Activated CD4-positive, alpha-beta T cell treated with anti-CD3 and anti-CD28 coated beads for 1 hour (primary cell): ENCODE measurements at places on chromosomes 2 and 18.

DNA sequence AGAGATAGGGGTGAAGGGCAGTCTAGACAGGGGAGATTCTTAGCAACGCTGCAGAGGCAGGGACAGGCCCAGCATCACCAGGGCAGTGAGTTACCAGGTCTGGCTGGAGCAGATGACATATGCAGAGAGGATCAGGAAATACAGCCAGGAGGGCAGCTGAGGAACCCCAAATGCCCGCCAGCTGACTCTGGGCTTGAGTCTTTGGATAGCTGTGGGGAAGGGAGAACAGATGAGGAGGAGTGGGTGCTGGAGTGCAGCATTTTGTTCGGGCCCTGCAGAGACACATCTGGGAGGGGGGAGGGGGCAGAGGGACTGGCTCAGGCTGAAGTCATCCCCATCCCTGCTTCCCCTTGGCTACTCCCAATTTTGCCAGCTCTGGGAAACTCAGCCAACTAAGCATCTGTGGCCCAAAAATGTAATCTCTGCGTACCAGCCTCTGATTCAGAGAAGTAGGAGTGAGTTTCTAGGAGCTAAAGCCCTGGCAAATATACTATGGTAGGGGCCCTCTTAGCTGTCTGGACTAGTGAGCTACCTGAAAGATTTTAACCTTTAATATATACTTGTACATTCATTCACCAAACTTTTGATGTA, 214.5 kb downstream of the ZBTB7C start:
- DNase-seq, result no peak

- DNase-seq, result no peak
Observed at GRCh38 chr2:212619954-212620353, 81.4 kb upstream of the ERBB4 start.

DNA sequence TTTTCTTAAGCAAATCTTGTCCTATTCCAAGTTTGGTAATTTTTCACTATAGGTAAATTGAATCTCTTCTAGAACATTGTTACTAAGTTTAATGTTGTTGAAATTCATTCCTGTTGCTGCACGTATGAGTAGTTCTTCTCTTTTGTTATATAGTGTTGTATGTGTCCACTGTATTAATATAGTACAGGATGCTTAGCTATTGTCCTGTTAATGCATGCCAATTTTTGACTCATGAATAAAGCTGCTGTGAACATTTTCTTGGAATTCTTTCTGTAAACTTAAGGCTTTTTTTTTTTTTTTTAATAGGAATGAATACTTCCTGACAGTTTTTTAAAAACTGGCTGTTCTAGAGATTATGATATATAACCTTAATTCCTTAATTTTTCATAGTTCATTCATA, 326.9 kb downstream of the SLC4A3 start:
- DNase-seq, result no peak

GRCh38 chr2:165017966-165018596, 62.8 kb upstream of the SLC38A11 start:
- no peak for DNase-seq

GRCh38 chr18:37717098-37717497, 151.5 kb upstream of the CELF4 start:
- no peak for DNase-seq

DNA sequence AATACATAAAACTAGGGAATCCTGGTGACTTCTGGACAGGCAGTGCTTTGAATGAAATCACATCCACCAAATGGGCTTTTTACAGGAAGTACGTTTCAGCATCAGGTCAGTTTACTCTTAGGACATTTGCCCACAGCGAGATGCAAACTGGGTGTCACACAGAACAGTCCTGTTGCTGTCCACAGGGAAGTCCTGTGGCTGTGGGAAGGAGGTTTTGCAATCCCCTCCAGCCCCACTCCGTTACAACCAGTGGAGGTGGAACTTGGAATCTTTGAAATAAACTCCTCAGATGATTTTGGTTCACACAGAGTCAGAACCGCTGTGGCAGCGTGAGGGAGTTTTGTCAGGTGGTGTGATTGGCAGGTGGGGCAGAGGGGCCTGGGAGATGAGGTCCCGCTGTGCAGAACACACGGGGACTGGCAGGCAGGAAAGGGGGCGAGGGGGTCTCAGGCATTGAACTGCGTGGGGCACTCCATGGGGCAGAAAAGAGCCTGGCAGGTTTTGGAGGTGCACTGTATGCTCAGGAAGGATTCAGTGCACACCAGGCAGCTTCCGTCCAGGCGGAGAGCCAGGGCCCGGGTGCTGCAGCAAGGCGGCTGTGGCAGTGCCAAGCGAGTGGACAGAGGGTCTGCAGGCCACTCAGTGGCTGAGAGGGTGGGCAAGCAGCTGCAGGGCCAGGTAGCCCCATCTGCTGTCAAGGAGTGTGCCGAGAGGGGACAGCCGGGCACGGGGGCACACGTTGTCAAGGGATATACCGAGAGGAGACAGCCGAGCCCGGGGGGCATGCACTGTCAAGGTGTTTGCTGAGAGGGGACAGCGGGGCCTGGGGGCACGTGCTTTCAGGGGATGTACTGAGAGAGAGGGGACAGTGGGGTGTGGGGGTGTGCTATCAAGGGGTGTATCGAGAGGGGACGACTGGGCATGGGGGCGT, 148.7 kb downstream of the LDLRAD4 start:
- DNase-seq, result no peak

DNA sequence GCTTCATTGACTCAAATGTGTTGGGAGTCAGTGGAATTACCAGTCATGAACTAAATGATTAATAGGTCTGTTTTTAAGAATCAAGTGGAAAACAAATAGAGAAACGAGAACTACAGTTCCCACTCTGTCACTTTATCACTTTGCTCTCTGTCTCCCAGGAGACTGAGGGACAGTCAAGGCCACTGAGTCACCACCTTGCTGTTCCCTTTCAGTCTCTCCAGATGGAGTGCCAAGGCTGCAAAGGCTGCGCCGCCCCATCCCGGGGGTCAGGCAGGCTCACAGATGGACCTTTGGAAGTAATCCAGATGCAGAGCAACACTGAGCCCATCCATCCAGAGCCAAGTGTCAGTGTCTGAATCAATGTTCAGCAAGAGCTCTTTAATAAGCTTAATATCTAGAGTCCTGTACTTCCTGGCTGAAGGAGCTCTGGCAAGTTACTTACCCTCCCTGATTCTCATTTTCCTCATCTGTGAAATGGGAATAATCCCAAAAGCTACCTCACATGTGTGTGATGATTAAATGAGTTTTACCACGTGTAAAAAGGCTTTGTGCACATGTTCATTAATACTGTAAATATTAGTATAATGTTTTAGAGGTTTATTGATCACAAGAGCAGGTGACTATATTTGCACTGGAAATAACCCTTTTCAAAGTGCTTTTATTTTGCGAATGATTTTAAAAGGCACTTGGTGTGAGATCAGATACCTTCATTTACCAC, 43.0 kb upstream of the EFEMP1 start:
- DNase-seq, result no peak

GRCh38 chr2:199128476-199129229, 329.1 kb downstream of the SATB2 start:
- DNase-seq, result no peak

DNA sequence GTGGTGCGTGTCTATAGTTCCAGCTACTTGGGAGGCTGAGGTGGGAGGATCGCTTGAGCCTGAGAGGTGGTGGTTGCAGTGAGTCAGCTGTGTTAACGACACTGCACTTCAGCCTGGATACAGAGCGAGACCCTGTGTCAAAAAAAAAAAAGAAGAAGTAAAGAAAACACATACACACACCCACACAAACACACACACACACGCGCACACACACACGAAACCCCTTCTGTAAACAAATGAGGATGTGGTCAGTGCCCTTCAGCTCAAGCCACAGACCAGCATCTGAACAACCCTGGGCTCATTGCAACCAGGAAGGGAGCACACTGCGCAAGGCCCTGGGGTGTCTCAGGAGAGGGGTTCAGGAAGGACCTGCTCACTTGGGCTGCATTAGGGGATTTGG, 47.9 kb upstream of the KCNF1 start:
- DNase-seq, result no peak

DNA sequence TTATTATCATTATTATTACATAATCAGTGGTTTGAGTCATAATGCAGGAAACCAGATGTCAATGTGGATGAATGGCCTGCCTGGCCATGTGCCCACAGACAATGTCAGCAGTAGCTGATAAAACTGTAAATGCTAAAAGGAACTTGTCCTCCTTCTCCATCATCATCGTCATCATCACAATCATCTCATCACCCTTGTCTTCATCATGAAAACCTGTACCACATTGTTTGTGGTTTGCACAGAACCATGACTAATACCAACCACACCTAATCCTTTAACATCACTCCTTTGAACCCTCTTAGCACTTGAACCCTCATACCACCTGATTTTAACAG, 96.0 kb downstream of the HNMT start:
- DNase-seq, result no peak

DNA sequence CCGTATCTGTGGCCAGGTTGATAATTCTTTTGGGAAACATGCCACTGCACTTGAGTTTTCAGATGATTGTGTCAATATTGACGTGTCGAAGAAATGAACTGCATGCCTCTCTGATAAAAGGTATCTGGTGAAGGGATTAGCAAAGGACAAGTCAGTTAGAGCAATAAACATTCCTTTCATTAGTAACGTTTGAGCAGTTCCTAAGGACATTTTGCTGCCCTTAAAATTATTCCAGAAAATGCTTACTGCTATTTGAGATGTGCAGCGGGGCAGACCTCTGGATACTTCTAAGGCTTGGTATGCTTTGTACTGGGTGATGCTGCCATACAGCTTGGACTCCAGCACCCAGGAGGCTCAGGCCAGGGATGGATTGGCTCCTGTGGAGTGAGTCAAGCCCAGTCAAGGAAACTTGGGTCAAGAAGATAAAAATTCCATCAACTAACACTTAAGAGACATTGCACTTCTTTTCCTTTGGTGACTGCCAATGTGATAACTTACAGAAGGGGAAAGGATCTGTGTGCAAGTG, 166.7 kb downstream of the FHOD3 start:
- no peak for DNase-seq

GRCh38 chr2:83217854-83218253, 1241.2 kb downstream of the SUCLG1 start:
- DNase-seq, result no peak

DNA sequence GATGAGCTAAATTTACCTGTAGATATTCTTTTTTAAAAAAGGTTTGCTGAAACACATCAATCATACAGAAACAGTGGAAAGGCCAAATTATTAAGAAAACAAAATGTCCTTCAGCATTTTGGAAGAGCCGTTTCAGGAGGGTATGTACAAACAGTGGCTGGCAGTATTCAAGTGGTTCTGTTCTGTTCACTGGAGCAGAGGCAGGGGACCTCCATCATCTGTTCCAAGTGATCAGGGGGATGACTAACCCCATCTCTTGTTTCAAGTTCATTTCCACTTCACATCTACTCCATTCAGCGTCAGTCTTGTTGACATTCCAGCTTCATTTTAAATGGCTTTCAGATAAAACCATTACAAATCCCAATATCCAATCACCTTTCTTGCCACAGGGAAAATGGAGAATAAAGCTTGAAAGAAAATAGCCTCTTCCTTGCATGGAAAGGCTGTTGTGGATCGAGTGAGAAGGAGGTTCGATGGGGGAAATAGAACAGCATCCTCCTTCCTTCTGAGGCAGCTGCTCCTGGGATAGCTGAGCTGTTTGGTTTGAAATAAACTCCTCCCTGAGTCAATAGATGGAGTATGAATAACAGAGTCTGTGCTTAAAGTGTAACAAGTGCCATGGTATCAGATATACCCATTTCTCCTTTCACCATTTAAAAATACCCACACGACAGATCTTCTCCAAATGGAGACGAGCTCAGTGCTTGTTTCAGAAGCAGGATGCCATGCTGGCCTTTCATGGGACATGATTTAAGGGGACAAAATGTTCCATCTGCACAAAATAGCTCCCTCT, 63.7 kb upstream of the OTOF start:
- no peak for DNase-seq

DNA sequence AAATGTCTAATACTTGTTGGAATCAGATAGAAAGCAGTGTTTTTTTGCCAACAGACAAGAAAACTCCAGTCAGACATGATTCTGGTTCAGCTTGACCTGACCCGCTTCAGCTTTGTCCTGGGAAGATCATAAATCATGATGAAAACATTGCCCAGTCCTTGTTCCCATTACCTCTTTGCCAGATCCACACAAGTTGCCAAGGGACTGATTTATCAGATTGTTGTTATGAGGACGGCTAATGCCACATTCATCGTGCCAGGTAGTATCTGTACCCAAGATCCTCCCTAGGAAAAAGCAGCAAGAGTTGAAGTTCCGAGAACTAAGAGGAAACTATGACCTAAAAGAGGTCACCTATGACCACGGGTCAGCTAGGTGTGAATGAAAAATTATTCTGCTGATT, 39.0 kb downstream of the SLC40A1 start:
- no peak for DNase-seq

DNA sequence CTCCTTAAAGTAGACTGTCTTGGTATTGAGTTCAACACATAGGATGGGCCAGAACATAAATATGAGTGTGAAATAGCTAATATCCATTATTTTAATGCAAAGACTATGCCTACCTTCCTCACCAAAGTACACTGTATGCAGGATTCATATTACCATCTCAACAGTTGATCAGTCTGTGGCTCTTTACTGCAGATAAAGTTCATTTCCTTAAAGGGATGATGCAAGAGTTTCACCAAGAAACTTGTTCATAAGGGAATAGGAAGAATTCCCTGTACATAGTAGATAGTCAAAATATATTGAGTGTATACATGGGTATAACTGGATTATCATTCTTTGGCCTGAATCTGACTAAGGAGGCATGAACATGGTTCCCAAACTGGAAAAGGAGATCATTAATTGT, 35.0 kb downstream of the MARS2 start:
- no peak for DNase-seq

DNA sequence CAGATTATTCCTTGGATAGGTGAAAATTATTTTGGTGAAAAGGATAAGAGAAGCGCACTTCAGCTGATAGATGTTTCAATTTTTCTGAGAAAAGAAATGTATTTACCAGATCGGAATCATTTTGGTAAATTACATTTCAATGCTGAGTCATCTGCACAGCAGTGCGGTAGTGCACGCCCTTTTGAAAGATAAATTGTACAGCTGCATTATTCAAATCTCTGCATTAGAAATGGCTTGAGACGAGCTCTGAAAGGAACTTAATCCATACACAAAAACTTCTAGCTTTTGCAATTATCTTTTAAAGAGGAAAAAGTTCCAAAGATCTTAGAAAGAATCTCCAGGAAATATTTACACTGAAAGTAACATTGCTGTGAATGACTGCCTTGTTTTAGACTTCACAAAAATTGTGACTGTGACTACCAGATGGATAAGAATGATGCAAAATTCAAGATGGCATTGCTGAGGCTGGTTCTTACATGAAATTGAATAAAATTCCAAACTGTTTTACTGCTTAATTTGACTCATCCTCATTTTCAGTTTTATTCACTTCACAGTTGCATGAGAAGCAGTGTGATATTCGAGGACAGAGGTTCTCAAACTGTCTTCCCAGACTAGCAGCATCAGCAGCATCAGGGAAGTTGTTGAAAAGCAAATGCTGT, 161.7 kb downstream of the RND3 start:
- DNase-seq, result no peak

DNA sequence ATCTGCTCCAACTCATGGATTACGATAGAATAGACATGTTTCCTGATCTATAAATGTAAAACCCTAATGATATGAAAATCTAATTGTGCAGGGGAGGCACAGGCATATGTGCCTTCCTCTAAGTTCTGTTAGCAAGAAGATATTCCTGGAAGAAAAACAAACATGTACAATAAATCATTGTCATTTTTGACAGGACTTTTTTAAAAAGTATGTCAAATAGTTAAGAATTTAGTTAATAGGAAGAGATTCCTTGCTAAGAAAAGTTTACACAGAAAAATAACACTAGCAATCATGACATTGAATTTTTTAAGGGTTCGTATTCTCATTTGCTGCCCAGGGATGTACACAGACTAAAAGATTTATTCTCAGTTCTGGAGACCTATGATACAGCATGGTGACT, 15.3 kb upstream of the CREB1 start:
- DNase-seq, result no peak
